ENCODE measurements at places on chromosomes 4 and X.
A peak's percentile ranks its signal among the peaks of the same experiment; 100 is the strongest.

GRCh38 chr4:13920901-13921300 is 293.4 kb upstream of the BOD1L1 start:
- peak; percentile 100 for DNase-seq

GRCh38 chr4:174425669-174426068 is 96.6 kb downstream of the HPGD start:
- no peak for DNase-seq

GRCh38 chr4:25002681-25003080 is 28.1 kb downstream of the LGI2 start:
- DNase-seq: peak; percentile 20

GRCh38 chr4:41346306-41347061 is 89.8 kb downstream of the UCHL1 start:
- peak; percentile 71 for DNase-seq

GRCh38 chrX:118066867-118067515 is 49.6 kb downstream of the KLHL13 start:
- no peak for DNase-seq

DNA sequence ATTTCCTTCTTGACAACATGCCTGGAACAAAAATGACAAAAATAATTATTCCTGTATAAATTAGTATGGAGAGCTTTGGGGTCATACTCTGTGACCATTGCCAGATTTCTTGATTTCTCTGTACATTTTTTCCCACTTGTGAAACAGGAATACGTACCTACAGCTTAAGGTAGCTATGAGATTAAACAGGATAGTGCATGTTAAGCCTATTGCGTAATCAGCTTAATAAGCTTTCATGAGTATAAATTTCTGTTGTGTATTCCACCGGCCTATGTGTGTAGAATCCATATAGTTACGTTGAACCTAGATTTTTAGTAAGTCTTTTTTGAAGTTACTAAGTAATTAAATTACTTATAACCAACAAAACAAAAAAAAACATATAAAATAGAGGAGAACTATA is 334.9 kb downstream of the DCTD start:
- no peak for DNase-seq

DNA sequence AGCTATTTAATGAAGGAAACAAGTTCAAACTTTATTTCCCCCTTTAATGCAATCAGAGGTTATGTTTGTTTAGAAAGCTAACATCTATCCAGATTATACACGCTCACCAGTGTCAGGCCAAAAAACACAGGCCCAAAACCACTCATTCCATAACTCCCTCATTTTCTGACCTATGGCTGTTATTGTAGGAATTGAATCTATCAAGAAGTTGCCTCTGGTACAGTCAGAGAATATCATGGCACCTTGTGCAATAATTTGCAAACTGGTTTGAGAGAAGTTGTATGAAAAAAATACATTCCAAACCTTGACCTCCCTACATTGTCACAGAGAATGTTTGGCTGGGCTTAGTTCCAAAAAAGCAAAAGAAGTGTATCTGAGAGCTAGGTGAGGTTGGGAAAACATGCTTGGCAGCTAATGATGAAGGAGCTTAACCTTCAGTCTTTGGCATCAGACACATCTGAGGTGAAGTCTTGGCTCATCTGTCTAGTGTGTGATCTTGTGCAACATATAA is 591.0 kb downstream of the ANKRD50 start:
- peak; percentile 72 for DNase-seq

Measured in fibroblast of skin of right quadriceps (primary cell).